CD4-positive, alpha-beta T cell treated with Interleukin-17A for 4 hours (primary cell): ENCODE measurements at places on chromosomes 3 and 15.

GRCh38 chr3:186614266-186614596 lies 1.4 kb downstream of the AHSG start:
- no peak for DNase-seq

DNA sequence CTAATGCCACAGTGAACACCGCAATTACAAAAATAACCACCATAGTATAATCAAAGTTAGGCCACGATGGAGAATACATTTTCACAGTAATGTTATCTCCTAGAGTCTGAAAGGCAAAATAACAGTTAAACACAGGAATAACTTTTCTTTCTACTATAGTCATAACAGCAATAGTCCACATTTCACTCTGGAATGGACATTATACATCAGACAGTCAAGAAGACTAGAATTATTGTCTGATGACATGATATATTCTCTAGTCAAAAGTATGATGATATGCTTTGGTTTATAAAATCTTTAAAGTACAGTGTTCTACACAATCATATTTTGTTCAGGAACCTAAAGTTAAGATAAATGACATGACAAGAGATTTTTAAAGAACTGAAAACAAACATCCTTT lies 18.0 kb downstream of the SPPL2A start:
- DNase-seq, result no peak

GRCh38 chr15:69156736-69157381 lies 3.6 kb upstream of the GLCE start:
- DNase-seq, result no peak

DNA sequence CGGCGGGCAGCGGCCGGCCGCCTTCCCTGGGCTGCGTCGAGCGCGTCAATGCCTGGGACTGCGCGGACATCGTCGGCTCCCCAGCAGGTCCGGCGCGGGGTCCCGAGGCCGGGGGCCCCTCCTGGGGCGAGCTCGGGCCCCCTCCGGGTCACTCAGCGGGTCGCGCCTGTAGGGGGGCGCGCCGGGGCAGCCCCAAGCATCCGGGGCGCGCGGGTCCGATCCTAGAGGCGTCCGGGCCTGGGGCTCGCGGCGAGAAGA lies 725 bp downstream of the TLE3 start:
- DNase-seq, result no peak

- no peak for DNase-seq
These were observed 4.5 kb downstream of the ESYT3 start for GRCh38 chr3:138438896-138439295.

DNA sequence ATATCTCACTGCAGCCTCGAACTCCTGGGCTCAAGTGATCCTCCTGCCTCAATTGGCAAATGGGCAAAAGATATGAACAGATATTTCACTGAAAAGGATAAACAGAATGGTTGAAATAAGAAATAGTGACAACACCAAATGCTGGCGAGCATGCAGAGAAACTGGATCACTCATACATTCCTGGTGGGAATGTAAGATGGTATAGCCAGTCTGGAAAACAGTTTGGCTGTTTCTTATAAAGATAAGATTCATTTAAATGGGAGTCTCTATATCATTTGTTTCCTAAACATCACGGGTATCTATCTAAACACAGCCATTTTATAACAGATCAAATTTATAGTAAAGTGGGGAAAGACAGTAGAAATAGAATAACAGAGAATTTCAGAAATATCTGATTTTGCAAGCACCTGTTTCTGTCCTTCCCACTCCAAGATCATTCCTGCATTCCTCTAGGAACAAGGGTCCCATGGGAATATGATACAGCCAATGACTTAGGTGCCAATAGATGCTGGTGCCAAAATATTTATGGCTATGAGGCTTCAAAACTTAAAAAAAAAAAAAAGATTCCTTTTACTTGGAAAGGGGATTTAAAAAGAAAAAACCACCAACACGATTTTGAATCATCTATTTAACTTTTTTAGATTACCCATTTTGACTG lies 9.9 kb upstream of the TFDP2 start:
- no peak for DNase-seq

DNA sequence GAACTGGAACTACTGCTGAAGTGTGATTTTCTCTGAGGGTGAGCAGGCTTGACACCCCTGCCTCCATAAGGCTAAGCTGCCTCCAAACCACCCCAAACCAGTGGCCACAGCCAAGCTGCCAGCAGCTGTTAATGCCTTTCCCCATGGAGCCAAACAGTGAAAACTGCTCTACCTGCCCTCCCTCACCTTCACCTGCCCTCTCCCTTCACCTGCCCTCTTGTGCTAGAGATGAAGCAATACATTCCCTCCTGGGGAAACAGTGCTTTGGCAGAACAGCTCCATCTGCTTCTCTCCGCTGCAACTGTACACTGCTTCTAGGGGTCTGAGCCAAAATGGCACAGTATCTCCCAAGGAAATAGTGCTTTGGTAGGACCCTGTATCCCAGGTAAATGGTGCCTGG lies 374.1 kb downstream of the FHIT start:
- no peak for DNase-seq

- DNase-seq, result peak; percentile 40
These were observed 4.8 kb downstream of the HES1 start for GRCh38 chr3:194140520-194141414.

DNA sequence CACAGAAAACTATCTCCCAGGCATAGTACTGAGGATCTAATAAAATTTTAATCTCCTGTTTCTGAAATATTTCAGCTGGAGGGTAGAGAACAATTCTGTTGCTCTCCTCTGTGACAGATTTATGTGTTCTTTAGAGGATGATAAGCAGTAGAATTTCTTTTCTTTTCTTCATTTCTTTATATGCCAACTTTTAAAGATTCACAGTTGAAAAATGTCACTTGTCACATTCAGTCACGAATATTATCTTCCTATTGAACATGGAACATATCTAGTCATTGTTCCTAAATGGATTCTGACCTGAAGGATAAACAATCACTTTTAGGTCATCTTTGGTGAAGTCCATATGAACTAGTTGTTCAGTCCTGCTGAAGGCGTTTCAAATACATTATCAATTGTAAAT lies 585.5 kb upstream of the DPPA4 start:
- no peak for DNase-seq

DNA sequence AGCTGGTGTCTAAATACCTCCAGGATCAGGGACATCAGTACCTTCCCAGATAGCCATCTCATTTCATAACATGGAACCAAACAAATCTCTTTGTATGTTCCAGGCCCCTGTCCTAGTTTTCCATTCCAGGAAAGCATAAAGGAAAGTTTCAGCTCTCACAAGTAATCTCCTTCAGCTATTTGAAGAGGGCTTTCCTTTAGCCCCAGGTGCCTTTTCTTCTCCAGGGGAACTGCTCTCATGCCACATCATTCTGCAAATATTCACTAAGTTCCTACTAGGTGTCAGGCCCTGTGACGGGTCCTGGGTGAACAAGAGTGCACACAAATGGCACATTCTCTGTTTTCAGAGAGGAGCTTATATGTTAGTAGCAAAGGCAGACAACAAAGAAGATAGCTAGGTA lies 136.1 kb downstream of the ADAMTS9 start:
- no peak for DNase-seq

- DNase-seq, result no peak
These were observed 215.8 kb downstream of the ROBO1 start for GRCh38 chr3:79551997-79552396.

GRCh38 chr15:60839510-60840211 lies 360.7 kb upstream of the ICE2 start:
- peak; percentile 18 for DNase-seq

DNA sequence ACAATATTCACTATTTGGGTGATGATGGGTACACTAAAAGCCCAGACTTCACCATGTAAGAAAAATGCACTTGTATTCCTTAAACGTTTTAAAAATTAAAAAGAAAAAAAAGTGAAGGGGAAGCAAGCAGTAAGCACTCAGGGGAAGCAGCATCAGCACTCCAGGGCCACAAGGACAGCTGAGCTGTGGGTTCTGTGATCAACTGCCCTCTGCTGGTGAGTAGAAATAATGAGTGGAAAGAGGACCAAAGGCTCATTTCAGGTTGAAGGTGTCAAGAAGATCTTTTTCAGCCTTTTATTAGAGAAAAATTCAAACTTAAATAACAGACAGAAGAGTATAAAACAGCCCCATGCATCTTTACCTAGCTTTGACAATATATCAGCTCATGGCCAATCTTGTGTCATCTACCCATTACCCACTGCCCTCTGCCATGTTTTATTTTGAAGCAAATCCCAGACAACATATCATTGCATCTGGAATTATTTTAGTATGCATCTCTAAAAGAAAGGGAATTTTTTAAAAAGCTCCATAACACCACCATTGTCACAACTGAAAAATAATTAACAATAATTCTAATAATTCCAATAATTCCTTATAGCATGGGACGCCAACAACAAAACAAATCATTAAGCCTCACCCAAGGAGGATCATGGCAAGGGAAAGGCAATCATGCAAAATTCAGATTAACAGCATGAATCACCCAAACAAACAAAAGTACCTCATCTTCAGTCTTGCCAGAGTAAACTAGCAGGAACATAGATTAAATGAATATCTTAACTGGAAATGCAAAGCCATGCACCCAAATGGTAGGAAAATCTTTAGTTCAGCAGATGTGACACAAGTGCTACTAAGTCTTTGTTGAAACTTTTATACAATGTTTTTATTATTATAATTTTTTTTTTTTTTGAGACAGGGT lies 42.5 kb downstream of the TAMM41 start:
- DNase-seq, result peak; percentile 50

- DNase-seq, result peak; percentile 19
These were observed 2.6 kb upstream of the BCL2A1 start for GRCh38 chr15:79973456-79974195.

DNA sequence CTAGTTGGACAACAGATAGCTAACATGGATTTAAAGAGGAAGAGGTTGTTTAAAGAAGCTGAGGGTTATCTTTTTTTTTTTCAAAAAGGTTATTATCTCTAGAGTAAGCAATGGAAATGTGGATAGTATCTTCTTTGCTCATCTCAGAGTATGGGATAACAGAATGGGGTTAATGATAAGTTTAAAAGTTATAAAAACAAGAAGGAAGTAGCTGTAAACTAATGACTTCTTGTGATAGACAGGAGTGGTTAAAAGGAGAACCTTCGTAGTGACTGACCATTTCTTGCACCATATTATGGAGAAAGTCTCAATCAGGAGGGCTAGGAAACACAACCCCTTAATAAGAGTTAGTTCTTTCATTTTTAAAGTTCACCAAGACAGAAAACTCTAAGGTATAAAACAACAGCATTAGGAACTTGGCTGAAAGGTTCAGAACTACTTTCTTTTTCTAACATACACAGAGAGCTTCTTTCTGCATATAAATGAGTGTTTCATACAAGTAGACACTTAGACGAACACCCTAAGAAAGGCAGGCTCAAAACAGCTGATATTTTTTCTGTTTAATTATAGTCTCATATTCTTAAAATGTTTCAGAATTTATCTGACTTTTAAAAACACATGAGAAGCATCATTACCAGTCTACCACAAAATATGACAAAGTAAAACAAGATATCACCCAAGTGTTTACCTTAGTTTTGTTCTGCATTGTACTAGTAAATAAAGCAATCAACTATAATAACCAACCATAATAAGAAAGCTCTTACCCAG lies 140.0 kb downstream of the MEIS2 start:
- DNase-seq, result no peak

DNA sequence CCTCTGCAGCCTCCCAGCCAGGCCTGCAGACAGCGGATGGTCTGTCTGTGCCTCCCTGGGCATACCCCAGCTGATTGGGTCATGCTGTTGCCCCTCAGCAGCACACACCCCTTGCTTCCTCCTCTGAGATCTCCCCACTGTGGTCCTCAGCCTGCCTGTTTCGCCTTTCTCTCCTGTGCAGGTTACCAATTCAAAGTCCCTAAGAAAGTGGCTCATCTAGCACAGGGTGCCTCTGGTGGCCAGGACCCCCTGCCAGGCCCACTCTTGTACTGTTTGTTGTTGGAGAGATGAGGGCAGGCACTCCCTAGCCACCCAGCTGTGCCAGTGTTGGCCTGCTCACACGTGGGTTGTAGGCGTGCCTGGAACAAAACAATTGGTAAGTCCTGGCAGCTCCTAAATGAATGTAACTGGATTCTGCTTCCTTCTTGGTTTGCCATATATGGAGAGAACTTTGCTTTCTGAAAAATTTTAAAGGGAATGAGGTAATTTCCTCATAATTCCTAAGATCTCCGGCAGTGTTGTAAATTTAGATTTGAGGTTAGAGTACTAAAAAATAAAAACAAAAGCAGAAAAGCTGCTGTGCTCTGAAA lies 213.2 kb upstream of the IL12A start:
- DNase-seq, result no peak

- no peak for DNase-seq
These were observed 84.3 kb upstream of the NEO1 start for GRCh38 chr15:72967811-72968530.

- DNase-seq, result no peak
These were observed 78.4 kb downstream of the RFX7 start for GRCh38 chr15:56165234-56165633.

DNA sequence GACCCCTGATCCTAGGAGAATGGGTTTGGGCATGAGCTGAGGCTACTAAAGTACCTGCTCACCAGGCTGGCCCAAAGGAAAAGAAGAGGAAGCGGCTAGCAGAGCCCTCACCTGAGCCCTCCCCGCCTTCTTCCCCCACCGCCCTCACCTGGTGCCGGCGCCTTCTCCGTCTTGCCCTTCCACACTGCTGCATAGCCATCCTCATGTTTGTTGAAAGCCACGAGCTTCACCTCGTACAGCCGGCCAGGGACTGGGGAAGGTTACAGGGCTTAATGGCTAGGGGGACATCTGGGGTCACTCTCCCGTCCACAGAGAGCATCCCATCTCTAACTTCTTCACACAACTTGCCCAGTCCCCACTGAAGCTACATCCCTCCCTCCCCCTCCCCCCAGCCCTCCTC lies 13.9 kb upstream of the IGDCC3 start:
- no peak for DNase-seq

GRCh38 chr3:106125321-106125720 lies 256.5 kb upstream of the CBLB start:
- DNase-seq, result no peak

DNA sequence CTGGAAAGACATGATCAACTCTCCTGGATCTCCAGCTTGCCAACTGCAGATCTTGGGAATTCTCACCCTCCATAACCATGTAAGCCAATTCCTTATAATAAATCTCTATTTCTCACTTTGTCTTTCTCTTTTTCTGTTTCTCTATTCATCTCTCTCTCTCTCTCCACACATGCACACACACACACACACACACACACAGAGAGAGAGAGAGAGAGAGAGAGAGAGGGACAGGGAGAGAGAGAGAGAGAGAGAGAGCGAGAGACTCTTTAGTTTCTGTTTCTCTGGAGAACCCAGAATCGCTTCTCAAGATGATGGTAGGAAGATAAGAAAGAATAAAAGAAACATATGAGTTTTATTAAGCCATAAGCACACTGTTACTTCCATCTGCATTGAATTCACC lies 111.9 kb downstream of the BCHE start:
- DNase-seq, result no peak

DNA sequence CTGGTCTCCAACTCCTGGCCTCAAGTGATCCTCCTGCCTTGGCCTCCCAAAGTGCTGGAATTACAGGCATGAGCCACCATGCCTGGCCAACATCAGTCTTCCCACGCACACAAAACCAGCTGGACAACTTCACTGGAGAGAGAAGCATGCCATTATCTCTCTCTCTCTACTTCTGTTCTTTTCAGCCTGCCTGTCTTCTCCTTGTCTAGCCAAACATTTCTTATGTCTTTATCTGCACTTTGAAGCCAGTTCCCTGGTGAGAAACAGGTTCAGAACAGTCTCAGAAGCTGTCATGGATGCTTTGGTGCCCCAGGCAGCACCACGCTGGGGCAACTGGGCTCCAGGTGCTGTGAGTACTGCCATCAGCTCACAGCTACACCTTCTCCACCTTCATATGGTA lies 79.8 kb downstream of the PRICKLE2 start:
- no peak for DNase-seq
